ENCODE measurements at places on chromosomes 5 and 9.

DNA sequence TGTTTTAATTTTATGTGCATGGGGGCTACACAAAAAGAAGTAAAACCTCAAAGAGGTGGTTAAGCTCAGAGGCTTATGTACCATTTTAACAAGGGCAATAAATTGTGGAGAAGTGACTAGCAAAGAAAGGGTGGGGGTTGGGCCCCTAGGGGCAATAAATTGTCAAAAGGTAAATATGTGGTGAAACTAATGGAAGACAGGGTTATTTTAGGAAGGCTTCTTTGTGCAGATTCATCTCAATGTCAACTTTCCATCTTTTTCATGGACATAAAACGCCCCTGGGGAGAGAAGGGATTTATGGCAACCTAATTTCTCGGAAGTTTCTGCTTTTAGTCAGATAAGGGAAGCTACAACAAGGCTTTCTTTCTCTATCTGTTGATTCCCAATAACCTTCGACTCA is 42.5 kb upstream of the GOLM1 start:
- no peak for DNase-seq

- no peak for DNase-seq
Observed at GRCh38 chr9:108056084-108056804, 566.7 kb upstream of the KLF4 start.

DNA sequence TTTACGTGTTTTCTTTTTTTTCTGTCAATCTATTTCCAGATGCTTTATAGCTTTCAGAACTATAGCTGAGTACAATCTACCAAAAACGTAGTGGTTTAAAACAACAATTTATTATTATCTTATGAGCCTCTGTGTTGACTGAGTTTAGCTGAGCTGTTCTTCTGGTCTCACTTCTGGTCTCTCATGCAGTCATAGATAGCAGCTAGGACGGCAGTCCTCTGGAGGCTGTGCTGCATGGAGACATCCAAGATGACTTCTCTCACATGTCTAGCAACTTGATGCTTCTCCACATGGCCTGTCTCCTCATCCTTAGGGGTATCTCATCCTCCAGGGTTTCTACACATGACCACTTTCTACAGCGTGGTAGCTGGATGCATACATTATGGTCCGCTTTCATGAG is 22.0 kb upstream of the RAD23B start:
- DNase-seq = no peak

DNA sequence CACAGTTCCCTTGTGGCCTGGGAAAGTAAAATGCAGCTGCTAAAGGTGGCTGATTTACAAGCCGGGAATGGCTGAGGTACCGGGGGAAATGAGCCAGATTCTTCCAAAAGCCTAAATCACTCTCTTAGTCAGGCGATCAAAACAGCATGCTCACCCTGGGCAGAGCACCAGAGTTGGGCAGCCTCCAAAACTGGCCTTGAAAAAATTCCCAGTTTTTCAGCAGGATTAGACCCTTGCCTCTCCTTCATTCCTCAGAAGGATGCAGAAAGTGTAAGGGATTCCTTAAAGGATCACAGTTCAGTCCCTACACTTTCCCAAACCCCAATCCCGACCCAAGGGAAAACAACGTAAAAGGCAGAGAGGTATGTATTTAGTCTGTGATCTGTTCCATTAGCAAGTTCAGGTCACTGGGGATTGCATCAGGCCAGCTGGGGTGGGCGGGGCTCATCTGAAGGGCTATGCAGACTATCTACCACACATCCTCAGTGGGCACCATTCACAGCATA is 16.9 kb downstream of the TMEM174 start:
- DNase-seq = no peak

DNA sequence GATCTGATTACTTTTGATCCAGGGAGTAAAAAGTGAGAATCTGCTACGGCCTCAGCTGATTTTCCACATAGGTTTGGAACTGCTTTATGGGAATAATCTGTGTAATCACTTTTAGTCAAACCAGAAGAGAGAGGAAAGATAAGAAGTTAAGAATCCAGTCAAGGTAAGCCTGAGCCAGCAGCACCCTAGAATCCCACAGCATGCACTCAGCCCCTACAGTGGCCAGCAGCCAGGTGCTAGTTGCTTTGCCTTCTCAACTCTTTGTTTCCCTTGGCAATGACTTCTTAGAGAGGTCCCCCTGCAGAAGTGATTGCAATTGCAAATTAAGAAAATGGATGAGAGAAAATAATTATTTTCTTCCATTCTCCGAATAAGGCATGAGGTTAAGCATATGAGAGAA is 59.7 kb upstream of the TMED7 start:
- no peak for DNase-seq

- DNase-seq = no peak
Observed at GRCh38 chr5:102211165-102211564, 84.9 kb downstream of the SLCO4C1 start.

- DNase-seq = no peak
Observed at GRCh38 chr5:157384971-157385709, 74.9 kb upstream of the NIPAL4 start.

DNA sequence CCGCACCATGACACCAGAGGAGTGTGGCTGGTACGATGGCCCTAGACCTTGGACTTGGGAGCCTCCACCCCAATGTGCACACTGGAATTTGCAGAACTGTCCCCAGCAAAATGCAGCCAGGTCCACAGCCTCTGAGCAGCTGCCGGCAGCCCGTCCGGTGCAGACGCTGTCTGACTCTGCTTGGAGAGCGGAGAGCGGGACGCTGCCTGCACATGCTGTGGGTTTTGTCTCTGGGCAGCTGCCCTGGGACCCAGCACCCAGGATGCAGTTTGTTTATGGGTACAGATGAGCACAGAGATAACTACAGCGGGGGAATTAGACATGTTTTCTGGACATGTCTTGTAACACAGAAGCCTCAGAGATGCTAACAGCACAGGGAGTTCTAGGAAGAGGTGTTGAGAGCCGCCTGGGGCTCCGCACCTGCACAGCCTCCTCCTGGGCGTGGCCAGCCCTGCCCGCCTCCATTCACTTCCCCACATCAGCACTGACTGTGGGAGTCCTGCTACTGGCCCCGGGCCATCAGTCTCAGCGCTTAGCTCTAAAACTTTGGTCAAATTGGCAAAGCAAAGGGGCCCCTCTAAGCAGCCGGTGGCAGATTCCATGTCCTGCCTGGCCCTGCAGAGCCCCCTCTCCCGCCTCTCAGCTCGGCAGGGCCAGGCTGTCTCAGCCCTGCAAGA is 159.6 kb downstream of the IRX2 start:
- no peak for DNase-seq

DNA sequence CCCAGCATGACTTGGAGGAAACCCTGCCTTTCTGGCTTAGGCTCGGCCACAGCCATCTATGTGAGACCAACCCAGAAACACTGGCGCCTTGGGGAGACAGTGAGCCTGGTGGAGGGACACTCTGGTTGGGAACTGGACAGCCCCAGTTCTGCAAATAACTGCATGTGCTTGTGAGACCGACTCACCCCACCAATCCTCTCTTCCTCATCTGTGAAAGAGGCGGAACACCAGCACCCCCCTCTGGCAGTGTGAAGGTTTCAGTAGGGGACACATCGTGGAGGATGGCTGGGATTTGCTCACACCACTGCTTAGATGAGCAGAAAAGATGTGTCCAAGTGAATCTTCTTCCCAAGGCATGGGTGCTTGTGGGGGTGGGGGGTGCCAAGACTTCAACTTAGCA is 43.4 kb upstream of the N4BP3 start:
- DNase-seq = peak; percentile 10

DNA sequence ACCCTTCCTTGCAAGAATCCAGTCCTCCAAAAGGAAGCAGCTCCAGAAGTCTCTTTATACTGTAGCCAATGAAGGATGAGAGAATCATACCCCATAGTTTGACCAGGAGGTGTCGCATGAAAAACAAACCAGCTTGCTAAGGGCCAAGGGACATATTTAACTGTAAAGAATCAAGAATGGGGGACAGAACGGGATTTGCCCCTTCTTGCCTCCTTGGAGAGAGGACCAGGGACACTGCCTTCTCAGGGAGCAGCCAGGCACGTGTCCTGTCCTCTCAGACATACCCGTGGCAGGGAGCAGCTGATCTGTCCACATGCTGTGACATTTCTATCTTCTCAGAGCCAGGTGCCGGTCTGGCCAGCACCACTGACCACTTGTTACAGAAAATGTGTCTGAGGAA is 11.7 kb downstream of the PRUNE2 start:
- DNase-seq = no peak

DNA sequence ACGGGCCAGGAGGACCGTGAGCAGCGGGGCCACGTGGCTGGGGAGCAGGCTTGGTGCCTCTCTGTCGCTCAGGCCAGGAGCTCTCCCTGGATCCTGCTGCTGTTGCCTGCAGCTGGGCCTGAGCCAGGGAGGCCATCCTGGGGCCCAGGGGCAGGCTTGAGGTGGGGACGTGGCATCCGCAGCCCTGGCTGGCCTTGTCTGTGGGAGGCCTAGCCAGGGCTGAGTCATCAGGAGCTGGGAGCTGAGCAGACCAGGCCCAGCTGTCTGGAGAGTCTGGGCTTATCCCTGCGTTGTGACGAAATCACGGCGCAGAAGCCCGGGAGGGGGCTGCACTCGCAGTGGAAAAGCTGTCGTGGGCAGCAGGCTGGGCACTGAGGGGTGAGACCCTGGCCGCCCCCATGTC is 138.8 kb upstream of the COL5A1 start:
- DNase-seq = no peak

DNA sequence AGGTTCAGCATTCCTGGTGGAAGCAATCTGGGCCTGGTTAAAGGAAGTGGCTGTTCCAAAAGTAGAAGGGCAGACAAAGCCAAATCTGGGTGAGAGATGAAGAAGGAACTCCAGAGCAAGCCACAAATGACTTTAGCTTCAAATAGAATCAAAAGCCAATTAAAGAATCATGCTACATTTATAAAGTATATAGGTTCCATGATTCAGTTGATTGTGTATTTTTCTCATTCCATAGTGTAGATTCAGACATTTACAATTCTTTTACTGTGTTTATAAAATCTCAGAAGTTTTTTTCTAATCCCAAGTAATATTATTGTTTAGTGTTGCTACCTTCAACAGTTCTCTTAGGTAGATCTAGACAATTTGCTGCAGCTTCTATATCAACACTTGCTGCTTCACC is 262.0 kb downstream of the PLK2 start:
- no peak for DNase-seq

GRCh38 chr5:146565764-146566367 is 49.9 kb upstream of the GPR151 start:
- no peak for DNase-seq

- DNase-seq = no peak
Observed at GRCh38 chr5:14156650-14157492, 13.7 kb downstream of the TRIO start.

DNA sequence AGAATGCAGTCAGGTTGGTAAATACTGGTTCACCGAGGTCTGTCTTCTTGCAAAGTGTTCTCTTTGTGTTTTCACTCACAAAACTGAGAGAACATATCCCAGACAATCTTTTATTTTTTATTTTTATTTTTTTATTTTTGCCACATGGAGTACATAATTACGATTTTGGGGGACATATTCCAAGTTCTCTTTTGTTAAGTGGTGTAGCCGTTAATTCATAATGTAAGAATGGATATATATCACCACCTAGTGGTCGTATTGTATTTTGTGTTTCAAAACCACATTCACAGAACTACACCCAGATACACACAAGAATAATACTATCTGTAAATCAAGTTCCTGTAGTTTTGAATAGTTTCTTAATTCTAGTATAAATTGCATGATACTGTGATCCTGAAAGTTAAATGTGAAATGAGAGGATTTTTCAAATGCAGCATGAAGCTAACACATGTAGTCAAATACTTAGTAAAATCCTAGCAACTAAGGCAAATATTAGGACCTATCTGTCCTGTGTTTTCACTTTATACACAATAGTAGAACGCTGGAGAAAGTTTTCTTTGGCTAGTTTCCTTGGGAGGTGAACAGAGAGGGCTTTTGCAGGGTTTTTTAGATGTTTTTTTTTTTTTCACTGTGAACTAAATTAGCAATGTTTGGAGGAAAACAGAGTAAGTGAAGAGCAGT is 92.7 kb downstream of the VCAN start:
- DNase-seq = no peak

DNA sequence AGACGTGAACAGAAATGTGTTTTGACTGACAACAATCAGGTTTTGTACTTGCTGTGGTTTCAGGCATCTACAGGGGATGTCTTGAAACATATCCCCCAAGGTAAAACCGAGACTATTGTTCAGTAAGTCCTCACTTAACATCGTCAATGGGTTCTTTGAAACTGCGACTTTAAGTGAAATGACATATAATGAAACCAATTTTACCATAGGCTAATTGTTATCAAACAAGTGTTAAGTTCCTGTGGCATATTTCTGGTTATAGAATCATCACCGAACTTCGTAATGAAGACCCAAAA is 16.4 kb upstream of the OMD start:
- DNase-seq = no peak

- DNase-seq = no peak
Observed at GRCh38 chr5:14353726-14354474, 210.8 kb downstream of the TRIO start.

DNA sequence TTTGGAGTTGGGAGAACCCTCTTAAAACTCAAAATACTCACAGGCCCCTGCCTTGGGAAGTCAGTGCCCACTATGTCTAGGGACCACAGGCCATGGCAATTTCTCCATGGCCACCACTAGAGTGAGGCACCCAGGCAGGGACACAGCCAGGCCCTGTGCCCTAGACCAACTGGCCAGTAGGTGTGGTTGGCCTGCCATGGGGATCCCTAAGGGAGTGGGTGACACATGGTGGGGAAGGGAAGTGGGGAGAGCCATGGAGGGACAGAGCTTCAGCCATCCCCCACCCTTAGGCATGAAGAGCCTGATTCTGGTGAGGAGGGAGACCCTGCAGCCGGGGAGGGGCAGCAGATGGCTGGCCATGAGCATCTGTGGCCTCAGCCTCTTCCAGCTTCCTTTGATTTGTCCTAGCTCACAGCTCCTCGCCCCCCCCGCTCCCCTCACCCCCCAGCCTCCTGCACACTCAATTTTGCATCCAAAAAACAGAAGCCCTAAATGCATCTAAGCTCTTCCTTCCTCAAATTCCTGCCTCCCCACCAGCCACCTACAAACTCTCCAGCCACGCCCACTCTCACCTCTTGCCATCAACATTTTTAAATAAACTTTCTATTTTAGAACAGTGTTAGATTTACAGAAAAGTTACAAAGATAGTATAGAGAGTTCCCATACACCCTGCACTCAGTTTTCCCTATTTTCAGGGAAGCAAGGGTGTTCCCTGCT is 1.6 kb upstream of the DBN1 start:
- no peak for DNase-seq

DNA sequence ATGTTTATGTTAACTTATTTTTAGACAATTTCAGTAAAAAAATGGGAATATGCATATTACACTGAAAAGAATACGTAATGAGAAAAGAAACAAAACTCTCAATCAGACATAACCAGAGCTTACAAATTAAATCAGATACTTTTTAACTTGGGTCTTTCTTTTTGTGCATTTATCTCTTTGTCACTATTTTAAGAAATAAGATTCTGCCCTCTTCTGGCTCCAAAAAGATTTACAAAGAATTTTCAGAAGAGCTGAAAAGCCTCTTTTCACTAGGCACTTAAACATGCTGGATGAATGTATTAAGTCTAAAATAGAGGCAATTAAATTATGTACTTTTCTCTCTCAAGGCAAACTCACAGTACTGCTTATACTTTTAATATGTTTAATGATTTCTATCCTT is 55.5 kb downstream of the CEP120 start:
- no peak for DNase-seq

GRCh38 chr9:114779352-114779845 is 26.4 kb downstream of the TNFSF15 start:
- no peak for DNase-seq

GRCh38 chr9:4654084-4654483 is 8.0 kb upstream of the PLPP6 start:
- DNase-seq = no peak
